Gastroesophageal sphincter (tissue), 4 donors: ENCODE measurements at places on chromosomes 7 and 10.

GRCh38 chr10:44908066-44908749 lies 2.9 kb upstream of the TMEM72 start:
- no peak for ATAC-seq

GRCh38 chr7:28674359-28674782 lies 262.1 kb downstream of the CREB5 start:
- ATAC-seq = no peak

- ATAC-seq = no peak
Observed at GRCh38 chr7:30169579-30169978, 34.8 kb downstream of the MTURN start.

DNA sequence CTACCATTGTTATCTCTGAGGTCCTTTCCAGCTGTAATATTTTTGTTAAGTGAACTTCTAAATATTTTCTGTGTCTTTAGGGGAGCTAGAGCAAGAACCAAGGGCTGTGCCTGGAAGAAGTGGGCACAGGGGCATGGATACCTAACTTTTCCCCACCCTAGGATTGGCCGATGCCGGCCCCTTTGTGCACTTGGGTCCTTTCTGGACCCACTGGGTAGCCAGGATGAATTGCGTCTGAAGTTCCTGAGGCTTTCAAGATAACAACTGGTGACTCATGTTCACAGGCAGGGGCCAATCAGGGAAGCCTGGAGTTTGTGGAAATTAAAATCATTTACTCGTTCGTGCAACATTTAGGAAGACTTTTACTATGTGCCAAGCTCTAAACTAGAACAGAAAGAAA lies 758 bp downstream of the DPCD start:
- no peak for ATAC-seq

DNA sequence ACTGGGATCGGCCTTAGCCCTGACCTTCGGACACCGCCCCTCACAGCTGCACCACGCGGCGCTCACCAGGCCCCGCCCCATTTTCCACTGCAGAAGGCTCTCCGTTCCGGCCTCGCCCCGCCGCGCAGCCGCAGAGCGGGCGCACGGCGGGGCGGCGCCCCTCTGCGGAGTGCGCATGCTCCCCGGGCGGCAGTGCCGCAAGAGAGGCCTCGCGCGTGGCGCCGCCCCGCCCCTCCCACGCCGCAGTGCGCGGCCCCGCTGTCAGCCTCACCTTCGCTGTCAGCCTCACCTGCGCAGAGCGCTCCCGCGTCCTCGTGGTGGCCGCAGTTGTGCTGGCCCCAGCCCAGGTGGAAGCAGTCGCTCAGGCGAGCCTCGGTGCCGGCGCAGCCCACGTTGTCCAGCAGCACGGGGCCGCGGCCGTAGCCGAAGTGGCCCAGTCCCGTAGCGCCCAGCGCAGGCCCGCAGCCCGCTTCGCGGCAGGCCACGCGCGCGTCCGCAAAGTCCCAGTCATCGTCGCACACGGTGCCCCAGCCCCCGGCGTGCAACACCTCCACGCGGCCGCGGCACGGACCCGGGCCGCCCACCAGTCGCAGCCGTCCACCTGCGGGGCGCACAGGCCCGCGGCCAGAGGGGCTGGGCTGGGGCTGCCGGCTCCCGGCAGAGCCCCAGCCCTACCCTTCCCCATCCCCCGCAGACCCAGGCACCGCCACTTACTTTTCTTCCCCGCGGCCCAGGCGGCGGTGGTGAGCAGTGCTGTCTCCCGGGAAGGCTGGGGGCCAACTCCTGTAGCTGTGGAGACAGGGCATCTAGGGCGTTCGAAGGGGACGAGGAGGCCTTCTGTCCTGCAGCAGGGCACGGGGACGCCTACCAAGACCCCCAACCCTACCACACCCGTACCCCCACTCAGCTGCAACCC lies 16.1 kb downstream of the SSC4D start:
- ATAC-seq = peak; percentile 94

GRCh38 chr7:79452032-79452494 lies 1.4 kb downstream of the MAGI2 start:
- peak; percentile 86 for ATAC-seq

- no peak for ATAC-seq
Observed at GRCh38 chr7:55113760-55114540, 95.1 kb downstream of the EGFR start.

- ATAC-seq = no peak
Observed at GRCh38 chr10:15859509-15859905, 800 bp downstream of the MINDY3 start.

- ATAC-seq = no peak
Observed at GRCh38 chr10:78218798-78219490, 185.3 kb downstream of the RPS24 start.

DNA sequence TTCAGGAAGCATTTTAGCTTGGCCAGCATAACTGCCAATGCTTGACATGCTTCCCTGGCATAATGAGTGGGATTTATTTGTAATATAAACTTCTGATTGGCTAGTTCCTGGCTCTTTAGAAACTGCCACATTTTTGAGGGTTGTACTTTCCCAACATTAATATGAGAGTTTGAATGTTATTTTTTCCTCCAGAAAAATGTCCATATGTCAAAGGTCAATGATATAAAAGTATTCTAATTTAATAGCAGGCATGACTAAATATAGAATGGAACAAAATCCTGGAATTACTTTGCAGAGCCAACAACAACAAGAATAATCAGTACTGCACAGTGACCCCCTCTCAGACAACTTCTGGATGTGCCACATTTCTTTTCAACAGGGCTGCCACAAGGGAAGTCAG lies 352.6 kb downstream of the PRPF18 start:
- ATAC-seq = no peak

DNA sequence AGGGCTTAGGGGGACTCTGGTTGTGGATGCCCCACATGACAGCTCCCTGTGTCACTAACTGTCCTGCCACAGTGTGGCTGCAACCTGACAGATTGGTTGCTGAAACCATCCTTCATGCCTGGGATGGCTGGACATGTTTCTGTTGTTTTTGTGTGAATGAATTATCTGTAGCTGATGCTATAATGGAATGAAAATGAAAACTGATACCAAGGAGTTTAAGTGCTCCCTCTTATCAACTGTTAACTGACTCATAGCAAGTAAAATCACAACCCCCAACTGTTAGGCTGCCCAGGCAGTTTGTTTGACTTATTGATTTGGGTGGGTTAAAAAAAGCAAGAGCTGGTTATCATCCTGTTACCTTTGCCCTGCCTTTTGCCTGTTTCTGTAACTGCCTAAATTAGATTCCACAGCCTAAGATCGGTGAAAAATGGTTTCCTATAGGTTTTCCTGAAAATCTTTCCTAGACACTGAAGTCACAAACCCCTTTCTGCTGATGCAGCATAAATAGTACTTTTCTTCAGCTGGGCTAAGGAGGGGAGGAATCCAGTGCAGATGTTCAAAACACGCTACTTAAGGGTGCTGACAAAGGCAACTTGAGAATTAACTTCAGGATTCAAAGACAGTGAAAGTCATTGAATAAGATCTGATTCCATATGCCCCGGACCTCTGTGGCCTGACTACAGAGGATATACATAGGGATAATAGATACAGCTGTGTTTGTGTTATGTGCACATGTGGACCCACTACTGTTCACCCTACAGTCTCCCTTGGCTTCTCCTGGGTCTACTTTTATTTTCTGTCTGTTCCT lies 5.7 kb downstream of the FRAT2 start:
- no peak for ATAC-seq

- no peak for ATAC-seq
Observed at GRCh38 chr7:125061776-125062397, 132.3 kb upstream of the POT1 start.

GRCh38 chr7:44772867-44773266 lies 23.6 kb upstream of the PPIA start:
- no peak for ATAC-seq

DNA sequence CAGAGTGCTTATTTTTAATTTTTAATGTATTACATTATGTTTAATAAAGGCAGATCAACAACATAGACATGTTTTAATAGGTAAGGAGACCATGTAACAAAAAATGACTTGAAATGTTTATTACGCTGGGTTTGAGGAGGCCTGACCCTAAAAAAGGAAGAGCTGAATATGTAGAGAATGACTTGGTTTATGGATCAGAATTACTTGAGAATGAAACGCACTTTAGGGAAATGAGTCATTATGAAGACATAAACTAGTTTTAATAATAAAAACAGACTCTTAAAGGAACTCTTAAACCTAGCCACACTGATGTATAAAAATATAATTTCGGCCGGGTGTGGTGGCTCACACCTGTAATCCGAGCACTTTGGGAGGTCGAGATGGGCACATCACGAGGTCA lies 56.5 kb downstream of the CTTNBP2 start:
- no peak for ATAC-seq

- ATAC-seq = no peak
Observed at GRCh38 chr7:141242568-141242967, 168.7 kb downstream of the TMEM178B start.

DNA sequence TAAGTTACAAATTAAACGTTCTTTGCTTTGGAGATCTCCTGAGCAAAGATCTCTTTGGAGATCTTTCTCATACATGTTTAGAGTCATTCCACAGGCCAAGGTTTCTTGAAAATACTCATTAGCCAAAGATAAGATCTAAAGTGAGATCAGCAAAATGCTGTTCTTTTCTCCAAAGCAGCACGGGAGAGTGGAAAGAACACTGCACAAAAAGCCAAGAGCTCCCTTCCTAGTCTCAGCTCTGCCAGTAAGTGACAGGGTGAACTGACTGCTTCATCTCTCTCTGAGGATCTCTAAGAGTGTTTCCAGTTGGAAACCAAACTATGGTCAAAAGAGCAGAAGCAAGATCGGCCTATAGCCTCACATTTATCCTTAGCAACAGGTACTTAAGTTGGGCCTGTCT lies 168.4 kb upstream of the ASAH2 start:
- ATAC-seq = no peak

DNA sequence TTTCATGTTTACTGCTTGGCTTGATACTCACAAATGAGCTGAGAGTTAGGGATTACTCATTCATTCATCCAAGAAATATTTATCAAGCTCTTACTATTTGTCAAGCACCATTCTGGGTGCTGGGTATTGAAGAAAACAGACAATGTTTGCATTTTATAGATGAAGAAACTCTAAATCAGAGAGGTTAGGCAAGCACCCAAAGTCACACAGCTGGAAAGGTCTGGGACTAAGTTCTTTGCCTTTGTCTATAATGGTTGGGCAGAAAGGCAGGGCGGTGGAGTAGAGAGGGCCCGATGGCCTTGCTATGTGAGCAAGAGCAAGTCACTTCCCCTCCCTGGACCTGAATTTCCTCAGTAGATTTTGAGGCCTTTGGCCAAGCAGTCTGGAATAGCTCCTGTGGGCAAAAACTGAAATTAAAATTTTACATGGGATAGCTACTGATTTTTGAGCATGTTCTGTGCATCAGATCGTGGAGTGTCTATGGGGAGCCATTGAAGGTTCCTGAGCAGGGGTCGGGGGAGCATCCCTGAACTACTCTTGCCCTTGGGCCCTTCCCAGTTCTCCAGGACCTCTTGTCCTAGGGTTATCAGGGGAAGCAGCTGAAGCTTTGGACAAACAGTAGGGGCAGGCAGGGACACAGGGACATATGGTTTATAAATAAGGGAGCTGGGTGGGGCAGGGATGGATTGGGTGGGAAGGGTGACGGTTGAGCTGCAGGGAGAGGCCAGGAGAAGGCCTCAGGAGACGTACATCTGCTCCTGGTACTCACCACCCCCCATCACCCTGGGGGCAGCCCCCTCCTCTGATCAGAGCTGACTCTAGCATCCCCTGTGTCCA lies 23.3 kb downstream of the AQP1 start:
- ATAC-seq = no peak

- ATAC-seq = no peak
Observed at GRCh38 chr7:12884856-12885440, 197.5 kb downstream of the ARL4A start.

DNA sequence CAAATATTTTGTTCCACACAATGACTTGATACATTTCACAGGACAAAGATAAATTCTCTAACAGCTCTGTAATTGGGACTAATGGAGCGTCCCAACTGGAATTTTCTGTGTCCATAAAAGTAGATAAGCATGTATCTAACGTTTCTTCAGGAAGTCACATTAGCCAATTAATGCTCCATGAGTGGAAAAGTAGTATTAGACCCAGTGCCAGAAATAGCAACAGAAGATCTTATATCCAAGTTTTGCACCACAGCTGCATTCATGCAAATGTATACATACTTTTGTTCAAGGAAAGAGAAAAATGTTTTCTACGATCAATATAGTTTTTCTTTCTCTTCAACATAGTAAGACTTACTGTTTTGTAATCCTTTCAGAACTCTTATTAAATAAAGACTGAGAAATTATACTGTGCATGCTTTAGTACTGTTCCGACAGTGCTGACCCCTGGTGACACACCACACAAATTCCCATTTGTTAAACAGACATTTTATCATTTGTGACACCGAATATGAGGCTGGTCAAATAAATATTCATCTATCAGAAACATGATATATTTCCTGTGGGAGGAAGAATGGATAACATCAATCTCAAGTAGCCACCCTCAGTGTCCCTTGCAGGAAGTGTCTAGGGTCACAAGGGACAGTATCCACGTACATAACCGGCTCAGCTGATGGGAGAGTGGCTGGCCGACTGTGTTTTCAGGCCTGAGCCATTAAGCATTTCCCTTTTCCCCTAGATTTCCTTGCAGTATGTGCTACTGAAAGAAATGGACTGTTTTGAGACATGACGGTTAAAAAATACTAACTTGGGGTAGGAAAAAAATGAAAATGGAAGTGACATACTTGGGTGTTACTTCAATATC lies 102.1 kb upstream of the RSU1 start:
- no peak for ATAC-seq

DNA sequence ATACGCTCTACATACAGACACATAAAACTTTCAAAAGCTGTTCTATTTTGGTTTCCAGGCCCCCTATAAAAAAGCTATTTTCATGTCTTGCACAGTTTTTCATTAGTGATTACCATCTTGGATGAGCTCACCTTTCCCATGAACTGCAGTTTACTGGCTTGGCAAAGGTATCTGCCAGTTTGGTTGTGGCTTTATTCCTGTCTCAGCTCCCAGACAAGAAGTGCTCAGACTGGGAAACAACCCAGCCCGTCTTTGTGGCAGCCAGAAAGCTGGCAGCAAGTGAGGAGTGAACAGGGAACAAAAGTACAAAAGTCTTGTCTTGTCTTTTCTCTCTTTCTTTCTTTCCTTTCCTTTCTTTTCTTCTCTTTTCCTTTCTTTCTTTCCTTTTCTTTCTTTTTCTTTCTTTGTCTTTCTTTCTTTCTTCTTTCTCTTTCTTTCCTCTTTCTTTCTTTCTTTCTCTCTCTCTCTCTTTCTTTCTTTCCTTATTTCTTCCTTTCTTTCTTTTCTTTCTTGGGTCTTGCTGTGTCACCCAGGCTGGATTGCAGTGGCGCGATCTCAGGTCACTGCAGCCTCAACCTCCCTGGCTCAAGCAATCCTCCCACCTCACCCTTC lies 138.8 kb downstream of the CFAP58 start:
- ATAC-seq = no peak

DNA sequence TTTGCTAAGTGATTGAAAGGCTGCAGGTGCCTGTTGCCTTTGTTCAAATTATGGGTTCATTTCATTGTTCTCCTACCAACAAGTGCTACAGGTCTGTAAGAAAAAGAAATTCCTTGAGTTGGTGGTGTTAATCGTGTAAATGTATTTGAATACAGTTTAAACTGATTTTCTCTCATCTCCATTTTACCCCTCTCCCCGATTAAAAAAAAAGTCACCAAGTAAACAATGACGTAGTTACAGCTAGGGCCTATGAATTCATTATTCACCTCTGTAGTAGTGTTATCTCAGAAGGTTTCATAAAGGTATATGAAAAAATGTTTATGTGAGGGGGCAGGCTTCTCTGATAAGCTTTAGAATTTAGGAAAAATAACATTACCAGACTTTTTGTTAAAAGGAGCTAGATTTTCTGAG lies 1.1 kb downstream of the REEP3 start:
- no peak for ATAC-seq

- ATAC-seq = no peak
Observed at GRCh38 chr7:70733090-70733489, 398.9 kb upstream of the GALNT17 start.
